ENCODE measurements at places on chromosomes 16 and 17.

DNA sequence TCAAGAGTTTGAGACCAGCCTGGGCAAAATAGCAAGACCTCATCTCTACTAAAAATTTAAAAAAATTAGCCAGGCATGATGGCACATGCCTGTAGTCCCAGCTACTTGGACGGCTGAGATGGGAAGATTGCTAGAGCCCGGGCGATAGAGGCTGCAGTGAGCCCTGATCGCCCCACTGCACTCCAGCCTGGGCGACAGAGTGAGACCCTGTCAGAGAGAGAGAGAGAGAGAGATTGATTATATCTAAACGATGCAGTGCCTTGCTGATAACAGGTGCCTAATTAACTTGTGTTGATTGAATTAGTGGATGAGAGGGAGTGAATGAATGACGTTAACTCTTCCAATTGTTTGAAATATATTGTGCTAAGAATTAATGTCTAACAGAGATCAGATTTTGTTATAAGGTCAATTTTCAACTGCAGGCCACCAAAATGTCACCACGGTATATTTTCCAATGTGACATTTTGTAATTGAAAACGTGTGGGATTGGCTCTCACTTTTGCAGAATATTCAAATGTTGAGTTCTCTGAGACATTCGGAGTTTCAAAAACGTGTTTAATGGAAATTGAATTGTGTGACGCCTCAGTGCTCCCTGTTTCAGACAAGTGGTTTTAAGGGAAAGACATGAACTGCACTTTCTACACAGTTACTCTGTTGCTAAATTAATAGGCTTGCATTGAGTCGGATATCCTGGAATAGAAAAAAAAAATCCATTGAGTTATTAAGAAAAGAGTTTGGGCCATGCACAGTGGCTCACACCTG is 53.6 kb downstream of the ABAT start:
- no peak for DNase-seq

DNA sequence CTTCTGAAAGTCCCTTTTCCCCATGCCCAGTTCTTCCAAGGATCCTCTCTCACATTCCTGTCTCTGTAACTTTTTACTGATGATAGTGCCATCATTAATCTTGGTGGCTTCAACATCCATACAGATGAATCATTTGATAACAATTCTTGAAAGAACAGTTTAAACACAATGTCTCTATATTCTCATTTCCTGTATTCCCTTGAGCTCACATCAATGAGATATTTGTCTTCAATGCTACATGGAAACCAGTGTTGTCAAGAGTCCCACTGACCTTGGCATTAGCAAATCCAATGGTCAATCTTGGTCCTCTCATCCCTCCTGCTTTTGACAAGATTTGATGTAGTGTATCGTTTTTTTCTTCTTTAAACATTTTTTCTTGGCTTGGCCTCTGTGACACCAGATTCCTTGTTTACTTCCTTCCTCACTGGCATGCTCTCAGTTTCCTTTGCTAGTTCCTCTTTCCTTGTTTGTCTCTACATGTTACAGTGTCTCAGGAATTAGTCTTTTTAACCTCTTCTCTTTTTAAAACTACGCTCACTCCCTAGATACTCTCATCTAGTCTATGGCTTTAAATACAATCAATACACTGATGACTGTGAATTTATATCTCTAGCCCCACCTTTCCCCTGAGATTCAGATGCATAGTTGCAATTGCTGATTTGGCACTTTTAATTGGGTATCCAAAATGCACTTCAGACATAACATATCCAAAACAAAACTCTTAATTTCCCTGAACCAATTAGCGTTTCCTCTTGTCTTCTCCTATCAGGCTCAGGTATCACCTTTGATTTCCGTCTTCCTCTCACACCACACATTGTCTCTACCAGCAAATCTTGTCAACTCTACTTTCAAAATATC is 134.0 kb downstream of the MYO1D start:
- no peak for DNase-seq

DNA sequence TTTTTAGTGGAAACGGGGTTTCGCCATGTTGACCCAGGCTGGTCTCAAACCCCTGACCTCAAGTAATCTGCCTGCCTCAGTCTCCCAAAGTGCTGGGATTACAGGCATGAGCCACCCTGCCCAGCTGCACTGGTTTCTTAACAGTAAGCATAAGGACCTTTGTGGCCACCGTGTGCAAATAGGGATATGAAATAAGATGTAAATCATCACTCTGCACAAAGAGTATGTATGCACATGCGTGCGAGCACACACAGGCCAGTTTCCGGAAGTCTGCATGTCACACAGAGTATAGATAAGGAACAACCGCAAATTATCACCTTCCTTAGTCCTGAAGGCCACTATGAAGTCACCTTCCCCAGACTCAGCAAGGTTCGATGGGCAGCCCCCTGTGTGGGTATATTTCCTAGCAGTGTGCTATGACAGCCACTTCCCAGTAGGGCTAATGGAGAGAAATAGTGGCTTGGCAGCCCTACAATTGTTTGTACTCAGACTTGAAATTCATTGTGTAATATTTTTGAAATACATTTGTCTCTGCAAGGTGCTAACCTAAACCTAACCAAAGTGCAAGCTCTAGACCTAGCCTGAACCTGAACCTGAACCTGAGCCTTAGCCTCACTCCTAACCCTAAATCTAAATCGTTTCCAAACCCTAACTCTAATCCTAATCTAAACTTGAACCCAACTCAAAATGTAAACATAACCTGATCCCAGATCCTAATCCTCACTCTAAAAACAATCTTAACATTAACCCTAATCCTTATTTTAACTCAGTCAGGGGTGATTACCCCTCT is 48.4 kb upstream of the SKAP1 start:
- DNase-seq: no peak

- DNase-seq: no peak
Measured at GRCh38 chr17:74516561-74517328, 14.5 kb downstream of the CD300LB start.

GRCh38 chr16:57137043-57137442 is 44.7 kb downstream of the CPNE2 start:
- no peak for DNase-seq

DNA sequence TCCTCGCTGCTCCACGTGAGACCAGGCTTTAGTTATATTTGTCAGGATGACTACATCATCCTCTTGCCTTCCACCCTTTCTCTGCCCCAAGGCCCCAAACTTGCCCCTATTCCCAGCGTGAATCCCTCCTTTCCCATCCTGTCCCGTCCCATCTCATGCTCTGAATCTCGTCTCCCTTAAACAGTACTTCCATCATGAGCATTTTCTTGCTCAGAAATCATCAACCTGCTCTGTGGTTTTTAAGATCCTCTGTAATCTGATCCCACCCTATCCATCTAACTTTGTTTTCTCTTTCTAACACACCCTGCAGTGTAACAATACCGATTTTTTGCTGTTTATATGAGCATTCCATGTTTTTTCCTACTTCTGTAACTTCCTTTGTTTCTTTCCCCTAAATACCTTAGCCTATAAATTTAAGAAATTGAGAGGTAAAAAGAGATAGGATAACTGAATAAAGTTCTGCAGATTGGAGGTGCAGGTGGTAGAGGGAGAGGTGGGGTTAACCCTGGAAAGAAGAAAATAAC is 39.7 kb downstream of the MRTFB start:
- no peak for DNase-seq

DNA sequence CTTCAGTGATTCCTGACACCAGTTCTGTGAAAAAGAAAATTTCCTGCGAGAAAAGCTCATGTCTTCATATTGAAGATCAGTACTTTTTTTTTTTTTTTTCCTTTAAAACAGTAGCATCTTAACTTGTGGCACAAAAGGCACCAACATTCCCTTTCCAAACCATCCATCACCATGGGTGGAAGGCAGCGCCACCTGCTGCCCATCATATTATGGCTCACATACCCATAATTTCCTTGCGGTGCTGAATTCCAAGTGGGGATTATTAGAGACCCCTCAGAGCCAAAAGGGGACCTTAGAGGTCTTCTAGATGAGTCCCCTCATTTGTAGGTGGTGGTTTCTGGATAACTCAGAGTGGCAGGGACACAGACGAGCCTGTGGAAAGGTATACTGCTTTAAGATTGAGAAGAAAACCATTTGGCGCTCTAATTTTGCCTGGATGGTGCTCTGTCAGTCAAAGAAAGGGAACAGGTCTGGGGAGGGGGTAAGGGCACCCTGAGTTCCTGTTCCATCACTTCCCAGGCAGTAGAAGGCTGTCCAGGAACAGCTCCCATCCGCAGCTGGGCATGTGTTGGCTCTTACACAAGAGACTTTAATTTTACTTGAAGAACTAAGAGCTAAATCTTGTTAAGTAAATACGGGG is 7.9 kb upstream of the SOST start:
- DNase-seq: no peak

- DNase-seq: no peak
Measured at GRCh38 chr16:12801511-12802042, 2.1 kb downstream of the CPPED1 start.

- peak; percentile 42 for DNase-seq
Measured at GRCh38 chr17:3892095-3892998, 506 bp downstream of the CAMKK1 start.

DNA sequence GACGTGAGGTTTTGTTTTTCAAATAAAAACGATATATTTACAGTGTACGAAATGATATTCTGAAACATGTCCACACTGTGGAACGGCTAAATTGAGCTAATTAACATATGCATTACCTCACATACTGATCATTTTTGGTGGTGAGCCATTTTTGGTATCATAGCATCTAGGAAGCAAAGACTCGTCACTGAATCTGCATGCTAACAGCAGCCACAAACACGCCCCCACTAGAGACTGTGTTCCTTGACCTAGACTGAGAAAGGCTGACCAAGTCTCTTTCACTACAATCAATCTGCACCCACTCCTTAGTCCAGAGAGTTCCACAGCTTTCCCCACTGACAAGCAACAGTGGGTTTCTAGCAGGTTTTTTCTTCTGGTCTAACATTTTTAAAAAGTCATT is 29.5 kb downstream of the NPLOC4 start:
- DNase-seq: no peak

- DNase-seq: peak; percentile 31
Measured at GRCh38 chr16:81831722-81832126, 52.6 kb downstream of the PLCG2 start.

DNA sequence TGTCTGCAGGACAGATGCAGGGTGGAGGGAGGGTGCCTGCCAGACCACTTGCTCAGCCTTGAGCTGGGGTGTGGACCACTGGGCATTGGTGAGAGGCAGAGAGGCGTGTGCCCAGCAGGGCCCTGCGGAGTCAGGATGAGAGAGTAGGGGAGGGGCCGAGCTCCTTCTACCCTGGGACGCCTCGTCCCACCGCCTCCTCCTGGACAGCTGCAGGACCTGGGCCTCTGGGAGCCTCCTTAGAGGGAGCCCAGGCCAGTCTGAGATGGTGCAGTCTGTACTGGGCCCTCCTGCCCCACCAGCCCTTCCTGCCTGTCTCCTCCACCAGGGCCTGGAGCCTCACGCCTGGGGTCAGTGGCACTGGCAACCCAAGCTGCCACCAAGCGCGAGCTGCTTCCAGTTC is 35.9 kb upstream of the ACSF3 start:
- DNase-seq: no peak

DNA sequence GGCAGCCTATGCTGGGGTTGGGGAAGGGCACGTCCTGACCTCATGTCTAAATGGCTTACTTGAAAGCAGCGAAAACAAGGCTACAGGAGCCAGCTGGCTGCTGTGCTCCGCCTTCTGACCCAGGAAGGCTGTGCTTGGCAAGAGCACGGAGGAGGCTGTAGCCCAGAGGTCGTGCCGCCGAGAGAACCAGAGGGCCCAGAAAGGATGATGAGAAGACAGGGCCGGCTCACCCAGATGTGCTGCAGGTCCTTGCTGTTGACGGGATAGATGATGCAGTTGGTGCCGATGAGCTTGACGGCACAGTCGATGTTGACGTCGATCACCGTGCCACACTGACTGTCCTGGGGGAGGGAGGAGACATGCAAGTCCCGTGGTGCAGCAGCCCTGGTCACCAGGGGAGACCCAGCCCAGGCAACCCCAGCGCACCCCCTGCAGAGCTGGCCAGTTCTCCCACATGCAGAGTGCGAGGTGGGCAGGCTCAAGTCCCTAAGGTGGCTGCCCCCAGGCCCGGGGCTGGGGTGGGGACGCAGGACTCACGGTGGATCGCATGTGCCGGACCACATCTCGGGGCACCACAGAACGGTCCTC is 20.7 kb downstream of the SPHK1 start:
- DNase-seq: no peak

DNA sequence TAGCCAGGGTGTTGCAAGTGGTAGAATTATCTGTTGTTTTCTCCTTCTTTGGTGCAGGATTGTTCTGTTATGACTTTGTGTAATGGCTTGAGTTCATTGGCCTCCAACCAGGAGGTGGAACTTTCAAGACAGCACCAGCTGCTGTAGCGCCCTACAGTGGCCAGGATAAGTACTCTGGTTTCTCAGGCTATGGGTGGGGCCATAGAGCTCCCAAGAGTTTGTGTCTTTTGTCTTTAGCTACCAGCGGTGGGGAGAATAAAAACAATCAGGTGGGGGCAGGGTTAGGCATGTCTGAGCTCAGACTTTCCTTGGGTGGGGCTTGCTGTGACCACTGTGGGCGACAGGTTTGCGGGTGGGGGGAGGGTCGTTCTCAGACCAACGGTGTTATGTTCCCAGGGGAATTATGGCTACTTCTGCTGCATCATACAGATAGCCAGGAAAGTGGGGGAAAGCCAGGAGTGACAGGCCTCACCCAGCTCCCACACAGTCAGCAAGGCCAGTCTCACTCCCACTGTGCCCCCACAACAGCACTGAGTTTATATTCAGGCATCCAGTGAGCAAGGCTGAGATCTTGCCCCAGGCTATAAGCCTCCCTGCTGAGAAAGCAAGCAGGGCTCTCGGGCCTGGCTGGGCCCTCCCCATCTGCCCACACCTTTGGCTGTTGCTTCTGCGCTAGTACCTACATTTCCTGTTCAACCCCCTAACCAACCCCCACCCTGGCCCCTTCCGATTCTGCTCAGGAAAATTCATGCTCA is 15.4 kb downstream of the ABCA10 start:
- DNase-seq: no peak

GRCh38 chr17:22490399-22490798 is 798.1 kb downstream of the KCNJ18 start:
- DNase-seq: no peak

DNA sequence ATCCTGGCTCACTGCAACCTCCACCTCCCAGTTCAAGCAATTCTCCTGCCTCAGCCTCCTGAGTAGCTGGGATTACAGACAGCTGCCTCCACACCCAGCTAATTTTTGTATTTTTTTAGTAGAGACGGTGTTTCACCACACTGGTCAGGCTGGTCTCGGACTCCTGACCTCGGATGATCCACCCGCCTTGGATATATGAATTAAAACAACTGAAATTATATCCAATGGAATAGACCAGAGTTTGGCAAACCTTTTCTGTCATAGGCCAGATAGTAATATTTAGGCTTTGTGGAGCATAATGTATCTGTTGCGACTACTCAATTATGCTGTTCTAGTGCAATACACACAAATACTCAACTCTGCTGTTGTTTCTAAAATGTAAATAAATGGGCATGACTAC is 93.8 kb upstream of the NACA2 start:
- no peak for DNase-seq

GRCh38 chr16:9647981-9648701 is 534.1 kb downstream of the GRIN2A start:
- DNase-seq: no peak

DNA sequence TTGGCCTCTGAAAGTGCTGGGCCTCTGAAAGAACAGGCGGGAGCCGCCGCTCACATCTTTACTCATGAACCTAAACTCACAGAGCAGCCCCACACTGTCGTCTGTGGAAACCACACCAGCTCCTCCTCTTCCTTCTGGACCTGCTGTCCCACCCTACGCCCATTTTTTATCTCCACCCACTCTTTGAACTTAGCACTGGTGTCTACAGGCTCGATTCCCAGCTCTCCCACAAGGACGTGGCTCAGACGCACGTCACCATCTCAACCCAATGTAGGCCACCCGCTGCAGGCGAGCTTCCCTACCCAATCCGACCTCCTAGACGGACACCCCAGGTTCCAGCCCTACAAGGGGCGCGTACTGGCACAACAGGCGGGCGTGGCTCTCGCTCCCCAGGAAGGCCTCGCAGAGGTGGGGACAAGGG is 62.2 kb downstream of the NXN start:
- no peak for DNase-seq
